Activated naive CD4-positive, alpha-beta T cell (primary cell): ENCODE measurements at places on chromosomes 1 and 21.
A peak's percentile ranks its signal among the peaks of the same experiment; 100 is the strongest.

DNA sequence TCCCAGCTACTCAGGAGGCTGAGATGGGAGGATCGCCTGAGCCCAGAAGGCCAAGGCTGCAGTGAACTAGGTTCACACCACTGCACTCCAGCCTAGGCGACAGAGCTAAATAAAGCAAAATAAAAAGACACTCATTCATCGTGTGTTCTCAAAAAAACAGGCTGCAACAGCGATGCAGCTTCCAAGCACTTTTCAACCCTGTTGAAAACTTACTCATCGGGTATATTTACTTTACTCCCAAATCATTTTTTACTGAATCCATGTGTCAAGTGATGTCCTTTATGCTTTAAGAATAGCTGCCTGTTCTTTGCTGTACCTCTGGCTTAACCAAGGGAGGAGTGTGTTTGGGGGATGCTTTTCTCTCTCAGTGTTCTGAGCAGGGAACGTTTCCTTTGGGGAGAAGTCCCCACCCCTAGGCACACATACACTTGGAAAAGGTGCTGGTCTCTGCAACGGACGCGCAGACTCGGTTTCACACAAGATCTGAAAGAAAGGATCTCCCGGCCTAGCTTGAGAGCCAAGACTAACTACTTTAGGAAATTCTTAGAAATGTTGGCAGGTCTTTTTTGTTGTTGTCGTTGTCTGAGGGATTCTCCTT lies 1.4 kb downstream of the MAP1LC3C start:
- DNase-seq, result no peak

GRCh38 chr1:208101661-208102431 lies 142.3 kb downstream of the PLXNA2 start:
- no peak for DNase-seq

DNA sequence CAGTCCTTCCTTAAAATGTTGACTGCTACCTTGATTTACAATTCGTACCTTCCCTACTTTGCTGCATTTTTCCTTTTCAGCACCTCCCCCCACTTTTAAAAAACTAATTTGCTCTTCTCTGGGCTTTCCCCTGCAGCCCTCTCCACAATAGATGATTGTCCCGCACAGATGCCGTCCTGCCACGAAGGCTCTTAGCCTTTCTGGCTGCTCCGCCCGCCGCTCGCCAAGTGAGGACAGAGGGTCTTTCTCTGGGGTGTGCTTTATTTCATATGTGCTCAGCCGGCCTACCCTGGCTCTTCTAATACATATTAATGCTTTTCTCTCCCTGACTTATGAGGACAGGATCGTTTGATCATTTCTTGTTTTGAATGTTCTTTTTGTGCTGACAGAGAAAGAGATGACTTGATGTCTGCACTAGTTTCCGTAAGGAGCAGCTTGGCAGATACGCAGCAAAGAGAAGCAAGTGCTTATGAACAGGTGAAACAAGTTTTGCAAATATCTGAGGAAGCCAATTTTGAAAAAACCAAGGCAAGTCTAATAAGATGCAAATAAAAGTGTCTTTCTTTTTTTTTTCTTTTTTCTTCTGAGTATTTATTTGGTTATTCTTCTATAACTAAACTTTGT lies 60.6 kb downstream of the SDCCAG8 start:
- DNase-seq, result no peak

DNA sequence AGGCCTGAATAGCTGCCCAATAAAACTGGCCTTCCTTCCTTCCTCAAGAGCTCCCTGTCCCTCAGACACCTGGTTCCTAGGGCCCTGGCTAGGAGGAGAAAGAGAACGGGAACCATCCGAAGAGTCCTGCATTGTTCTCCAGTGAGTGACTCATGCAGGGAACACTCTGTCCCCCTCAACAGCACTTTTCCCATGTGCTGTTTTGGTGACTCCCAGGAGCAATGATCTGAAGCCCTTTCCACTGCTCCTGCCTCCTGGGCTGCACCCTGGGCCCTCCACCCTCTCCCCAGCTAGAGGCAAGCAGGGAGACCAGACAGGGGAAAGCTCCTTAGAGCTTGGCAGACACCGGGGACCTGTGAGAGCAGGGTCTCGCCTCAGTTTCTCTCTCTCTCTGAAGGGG lies 18.9 kb downstream of the TNNT2 start:
- no peak for DNase-seq

DNA sequence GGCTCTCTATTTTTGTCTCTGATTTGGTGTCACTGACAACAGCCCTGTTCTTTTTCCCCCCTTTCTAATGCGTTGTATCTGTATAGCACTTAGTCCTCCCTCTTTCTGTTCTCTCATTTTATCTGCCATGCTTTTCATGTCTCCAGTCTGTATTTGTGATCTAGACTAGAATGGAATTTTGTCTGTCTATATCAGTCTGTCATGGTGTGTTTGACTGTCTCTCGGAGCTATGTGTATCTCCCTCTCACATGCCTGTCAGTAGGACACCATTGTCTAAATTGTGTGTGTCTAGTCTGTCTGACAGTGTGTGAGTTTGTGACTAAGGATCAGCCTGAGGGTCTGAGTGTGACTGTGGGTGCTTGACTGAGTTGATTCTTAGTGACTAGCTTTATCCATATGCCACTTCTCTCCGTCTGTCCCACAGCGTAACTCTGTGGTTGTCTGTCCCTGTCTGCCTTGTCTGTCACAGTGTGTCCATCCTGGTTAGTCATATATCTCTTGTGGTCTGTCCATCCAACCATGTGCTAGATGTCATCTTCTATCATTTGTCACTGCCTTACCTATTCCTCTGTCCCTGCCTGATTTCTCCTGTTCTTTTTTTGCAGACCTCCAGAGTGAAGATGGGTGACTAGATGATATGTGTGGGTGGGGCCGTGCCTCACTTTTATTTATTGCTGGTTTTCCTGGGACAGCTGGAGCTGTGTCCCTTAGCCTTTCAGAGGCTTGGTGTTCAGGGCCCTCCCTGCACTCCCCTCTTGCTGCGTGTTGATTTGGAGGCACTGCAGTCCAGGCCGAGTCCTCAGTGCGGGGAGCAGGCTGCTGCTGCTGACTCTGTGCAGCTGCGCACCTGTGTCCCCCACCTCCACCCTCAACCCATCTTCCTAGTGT lies 1.4 kb upstream of the B4GALT2 start:
- no peak for DNase-seq

- DNase-seq, result no peak
Measured at GRCh38 chr21:34031835-34032370, 41.5 kb upstream of the MRPS6 start.

- no peak for DNase-seq
Measured at GRCh38 chr1:90717356-90717664, 208 bp upstream of the BARHL2 start.

DNA sequence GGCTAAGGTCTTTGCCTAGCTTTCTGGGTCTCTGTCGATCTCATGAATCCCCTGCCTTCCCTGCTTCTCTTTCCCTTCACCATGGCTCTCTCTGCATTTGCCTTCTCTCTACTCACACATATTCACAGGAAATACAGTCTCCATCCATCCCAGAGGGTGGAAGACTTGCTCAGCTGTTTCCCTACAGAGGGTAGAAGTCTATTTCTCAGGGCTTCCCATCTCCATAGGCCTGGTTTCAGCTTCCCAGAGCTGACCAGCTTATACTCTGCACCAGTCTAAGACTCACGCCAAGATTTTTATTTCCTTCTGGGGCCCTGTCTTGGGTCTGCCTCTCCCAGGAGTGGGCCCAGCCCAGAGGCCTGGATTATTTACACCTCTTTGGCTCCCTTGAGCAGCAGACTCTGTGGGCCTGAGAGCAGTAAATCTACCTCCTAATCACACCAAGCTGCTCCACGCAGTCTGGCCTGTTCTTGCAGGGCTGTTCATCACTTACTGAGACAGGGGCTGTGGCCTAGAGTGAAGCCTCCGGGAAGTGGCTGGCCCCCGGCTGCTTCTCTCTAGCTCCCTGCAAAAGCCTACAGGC lies 102.5 kb downstream of the PLXNA2 start:
- no peak for DNase-seq

DNA sequence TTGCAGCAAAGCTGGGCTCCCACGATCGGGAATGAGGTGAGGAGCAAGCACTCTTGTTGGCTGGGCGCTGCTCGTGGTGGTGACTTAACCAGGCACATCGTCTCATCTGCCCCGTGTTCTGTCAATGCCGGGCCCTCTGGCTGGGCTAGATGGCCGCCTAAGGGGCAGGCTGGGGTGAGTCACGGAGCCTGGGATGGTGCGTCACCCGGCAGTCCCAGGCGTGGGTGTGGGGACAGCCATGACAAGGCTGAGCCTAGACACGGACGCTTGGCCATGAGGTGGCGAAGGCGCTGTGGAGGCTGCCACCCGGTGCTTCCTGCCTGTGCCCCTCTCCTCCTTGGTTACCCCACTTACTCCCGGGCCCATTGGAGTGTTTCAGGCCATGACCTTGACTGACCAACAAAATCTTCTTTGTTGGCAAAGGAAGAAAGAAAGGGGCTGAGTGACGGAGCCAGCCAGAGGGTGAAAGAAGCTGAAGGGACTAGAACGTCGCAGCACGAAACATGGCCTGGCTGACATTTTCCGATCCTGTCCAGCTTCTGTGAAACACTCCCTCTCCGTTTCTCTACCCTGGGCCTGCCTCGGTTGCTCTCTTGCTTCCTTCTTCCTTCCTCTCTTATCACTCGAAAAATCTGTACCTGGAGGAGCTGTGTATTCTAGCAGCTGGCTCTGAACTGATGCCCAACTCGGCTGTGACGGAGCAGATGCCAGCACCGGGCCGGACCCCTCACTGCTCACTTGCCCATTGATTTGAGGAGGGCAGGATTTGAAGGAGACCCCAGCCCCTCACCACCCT lies 596 bp downstream of the CD247 start:
- DNase-seq, result peak; percentile 69

- no peak for DNase-seq
Measured at GRCh38 chr21:32340863-32341848, 42.5 kb downstream of the MRAP start.

- DNase-seq, result no peak
Measured at GRCh38 chr21:34343347-34343746, 20.5 kb upstream of the KCNE2 start.

- no peak for DNase-seq
Measured at GRCh38 chr1:111921948-111922347, 67.5 kb downstream of the KCND3 start.

DNA sequence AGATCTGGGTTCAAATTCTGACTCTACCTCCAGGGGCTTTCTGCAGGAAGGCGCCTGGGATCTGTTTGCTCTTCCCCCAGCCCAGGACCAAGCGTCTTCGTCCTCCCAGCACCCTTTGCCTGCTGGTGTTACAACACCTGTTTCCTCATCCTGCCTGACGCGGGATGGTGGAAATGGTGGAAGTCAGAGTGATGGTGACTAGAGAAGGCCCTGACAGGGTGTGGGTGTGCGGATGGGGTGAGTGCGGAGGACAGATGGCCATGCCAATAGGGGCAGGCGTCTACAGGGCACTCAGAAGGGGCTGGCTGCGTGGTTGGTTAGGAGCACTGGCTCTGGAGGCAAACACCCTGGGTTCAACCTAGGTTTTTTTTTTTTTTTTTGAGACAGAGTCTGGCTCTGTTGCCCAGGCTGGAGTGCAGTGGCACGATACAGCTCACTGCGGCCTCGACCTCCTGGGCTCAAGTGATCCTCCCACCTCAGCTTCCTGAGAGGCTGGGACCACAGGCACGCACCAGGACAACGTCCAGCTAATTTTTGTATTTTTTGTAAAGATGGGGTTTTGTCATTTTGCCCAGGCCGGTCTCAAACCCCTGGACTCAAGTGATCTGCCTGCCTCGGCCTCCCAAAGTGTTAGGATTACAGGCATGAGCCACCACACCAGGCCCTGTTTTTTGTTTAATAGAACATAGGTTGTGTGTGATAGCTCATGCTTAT lies 1.5 kb downstream of the THEMIS2 start:
- DNase-seq, result no peak

GRCh38 chr1:214446772-214447556 lies 104.4 kb downstream of the PTPN14 start:
- DNase-seq, result no peak

DNA sequence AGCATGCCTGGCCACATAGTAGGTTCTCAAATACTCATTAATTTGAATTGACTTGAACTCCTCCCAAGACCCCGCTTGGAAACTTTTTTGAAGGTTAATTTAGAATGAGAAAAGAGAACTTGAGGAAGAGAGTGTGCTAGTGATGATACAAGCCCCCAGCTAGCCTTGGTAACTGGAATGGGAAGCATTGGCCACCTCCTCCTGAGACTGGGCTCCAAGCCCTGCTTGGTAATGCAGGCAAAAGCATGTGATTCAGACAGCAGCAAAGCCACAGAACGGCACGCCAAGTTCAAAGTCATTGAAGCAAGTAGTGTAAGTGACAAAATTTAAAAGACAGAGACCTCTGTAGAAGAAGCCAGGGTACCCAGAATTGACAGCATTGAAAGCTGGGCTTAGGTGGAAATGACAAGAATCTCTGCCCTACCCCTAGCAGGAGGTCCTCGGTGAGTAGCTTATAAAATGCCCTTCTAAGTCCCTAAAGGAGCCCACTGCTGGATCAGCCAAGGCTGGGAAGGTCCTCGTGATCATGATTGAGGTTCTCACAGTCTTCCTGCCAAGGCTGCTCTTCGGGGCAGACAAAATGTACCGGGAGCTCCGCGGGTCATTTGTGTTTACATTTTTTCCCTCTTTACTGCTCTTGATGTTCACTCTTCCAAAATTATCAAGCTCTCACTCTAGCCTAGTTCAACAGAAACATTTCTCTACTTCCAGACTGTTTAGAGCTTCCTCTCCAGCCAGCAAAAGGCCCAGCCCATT lies 99.4 kb downstream of the TSEN15 start:
- DNase-seq, result no peak

DNA sequence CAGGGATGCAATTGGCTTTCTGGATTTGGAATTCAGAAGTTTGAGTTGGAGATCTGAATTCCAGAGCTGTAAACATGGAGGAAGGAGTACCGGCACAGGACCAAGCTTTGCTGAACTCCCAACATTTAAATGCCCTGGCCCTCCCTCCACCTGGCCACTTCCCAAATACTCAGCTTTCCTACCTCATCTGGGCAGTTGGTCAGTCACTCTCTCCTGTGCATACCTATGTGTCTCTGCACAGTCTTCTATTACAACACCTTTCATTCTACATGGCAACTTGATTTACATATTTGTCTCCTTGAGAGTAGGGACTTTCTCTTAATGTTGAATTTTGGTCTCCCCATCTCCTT lies 6.1 kb upstream of the KHDRBS1 start:
- no peak for DNase-seq

DNA sequence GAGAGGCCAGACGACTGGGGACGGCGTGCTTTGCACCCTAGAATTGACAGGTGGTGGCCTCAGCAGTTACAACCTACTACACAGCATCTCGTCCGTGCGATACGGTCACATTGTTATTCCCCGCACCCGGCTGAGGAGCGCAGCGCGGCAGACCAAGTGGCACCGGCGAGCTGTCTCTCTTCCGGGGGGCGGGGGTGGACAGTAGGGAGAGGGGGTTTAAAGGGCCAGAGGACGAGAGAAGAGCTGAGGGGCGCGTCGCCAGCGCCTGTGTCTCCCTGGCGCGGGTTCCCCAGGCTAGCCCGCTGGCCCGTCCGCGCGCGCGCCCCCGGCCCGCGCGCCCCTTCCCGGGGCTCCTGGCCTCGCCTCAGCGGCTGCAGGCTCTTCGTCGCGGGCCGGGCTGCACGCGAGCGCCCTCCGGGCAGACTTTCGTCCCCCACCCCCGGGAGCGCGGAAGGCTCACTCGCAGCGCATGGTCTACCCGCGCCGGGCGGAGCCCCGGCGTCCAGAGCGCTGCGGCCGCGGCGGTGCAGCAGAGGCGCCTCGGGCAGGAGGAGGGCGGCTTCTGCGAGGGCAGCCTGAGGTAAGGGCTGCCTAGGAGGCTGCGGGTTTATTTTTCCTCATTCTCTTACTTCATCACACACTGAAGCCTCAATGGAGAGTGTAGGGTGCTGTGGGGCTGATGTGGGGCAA lies at the start of gene PDE4B:
Gene PDE4B, plus strand, starts transcription at position 227 of the 690 bp plus-strand sequence.
- no peak for DNase-seq

GRCh38 chr1:24695202-24695974 lies 49.9 kb upstream of the CLIC4 start:
- no peak for DNase-seq
